ENCODE measurements at places on chromosomes 5 and 9.
A peak's percentile ranks its signal among the peaks of the same experiment; 100 is the strongest.

DNA sequence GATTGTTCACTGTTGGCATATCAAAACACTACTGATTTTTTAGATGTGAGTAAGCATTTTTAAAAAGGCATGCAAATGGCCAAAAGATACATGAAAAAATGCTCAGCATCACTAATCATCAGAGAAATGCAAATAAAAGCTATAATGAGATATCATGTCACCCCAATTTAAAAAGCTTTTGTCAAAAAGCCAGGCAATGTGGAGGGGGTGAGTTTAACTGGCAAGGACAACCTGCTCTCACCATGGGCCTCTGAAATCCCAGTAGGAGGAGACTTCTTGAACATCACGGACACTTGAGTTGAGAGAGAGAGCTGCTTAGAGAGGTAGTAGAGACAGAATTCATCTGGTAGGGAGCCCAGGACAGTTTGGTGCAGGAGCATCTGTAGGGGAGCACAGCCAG, 347.1 kb upstream of the MPDZ start:
- DNase-seq: no peak

DNA sequence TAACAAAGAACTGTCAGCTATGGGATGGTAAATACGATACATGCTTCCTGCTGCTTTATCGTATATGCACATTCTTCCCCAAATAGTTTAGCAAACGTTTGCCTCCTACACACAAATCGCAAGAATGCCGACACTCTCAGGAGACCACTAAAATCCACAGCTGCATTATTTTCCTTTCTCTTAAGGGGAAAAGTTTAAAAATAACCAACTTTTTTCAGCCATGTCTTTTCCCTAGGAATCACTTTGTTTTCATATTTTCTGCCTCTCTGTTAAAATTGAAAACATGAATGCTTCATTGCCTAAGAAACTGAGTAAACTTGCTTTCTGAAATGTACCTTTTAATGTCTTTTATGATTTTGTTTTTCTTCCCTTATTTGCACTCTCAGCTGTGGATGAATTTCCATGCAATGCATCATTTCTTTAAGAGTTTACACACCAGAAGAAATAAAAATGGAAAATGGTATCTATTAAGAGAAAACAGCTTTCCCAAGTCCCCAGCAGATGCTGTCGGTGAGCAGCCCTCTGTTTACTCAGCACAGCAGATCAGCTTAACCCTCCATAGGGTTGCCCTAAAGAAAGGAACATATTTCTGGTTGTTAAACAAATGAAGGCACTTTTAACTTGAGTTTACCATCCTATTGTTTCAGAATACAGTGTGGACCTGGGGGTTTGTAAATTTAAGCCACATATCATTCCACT, 66.2 kb downstream of the IZUMO3 start:
- no peak for DNase-seq

- peak; percentile 72 for DNase-seq
These were observed 38.5 kb downstream of the FAXDC2 start for GRCh38 chr5:154811653-154812465.

DNA sequence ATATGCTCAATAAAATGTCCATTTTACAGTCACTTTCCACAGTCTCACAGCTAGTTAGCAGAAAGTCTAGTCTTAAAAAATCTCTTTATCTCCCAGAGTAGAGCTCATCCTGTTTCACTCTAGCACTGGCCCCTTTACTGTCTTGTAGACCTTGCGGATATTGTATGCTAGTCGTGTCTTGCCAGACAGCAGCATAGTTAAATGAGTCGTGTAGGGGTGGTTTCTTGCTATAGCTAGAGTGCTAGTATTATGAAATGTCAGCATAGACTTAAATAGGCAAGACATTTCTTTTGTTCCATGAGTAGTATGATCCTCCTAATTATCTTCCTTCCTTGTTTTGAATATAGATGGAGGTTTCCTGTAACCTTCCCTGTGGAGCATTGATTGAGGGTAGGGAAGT, 77.4 kb downstream of the C7 start:
- no peak for DNase-seq

GRCh38 chr5:58451732-58452565, 7.9 kb downstream of the PLK2 start:
- no peak for DNase-seq

GRCh38 chr5:10611290-10611689, 47.4 kb downstream of the ANKRD33B start:
- no peak for DNase-seq
